ENCODE measurements at places on chromosomes 3 and 15.
A peak's percentile ranks its signal among the peaks of the same experiment; 100 is the strongest.

DNA sequence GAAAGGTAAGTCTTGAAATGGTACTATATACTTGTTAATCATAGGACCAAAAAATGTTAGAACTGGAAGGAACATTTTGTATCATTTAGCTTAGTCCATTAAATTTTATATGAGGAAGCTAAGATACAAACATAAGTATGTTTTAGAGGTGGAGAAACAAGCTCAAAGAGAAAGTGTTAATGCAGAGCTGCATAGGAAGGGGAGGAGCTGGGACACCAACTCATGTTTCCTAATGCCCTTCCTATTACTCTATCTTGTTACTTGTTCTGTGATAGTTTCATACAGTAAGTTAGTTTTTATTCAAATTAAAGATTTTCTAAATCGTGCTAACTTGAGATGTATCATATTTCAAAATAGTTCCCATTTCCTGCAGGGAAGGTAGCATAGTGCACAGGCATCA, 7.4 kb downstream of the SLC35A5 start:
- no peak for DNase-seq

- DNase-seq = no peak
Measured at GRCh38 chr3:52774901-52775864, 2.2 kb upstream of the ITIH1 start.

DNA sequence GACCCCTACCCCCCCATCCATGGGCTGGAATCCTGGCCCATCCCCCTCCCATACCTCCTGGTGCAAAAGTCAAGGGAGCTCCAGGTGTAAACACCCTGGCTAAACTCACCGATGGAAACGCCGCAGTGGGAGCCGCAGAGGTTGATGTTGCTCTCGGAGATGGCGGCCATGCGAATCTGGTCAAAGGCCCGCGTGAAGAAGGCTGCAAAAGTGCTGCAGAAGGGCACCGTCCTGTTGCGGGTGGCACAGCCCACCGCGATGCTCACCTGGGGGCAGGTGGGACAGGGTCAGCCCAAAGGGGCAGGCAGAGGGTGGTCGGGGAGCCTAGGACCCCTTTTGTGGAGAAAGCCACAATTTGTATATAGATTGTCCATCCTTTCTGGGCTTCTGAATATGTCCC, 26.7 kb downstream of the TKT start:
- no peak for DNase-seq

- DNase-seq = no peak
Measured at GRCh38 chr3:197522881-197523441, 32.8 kb downstream of the BDH1 start.

- DNase-seq = no peak
Measured at GRCh38 chr3:135757421-135757820, 208.1 kb upstream of the PPP2R3A start.

DNA sequence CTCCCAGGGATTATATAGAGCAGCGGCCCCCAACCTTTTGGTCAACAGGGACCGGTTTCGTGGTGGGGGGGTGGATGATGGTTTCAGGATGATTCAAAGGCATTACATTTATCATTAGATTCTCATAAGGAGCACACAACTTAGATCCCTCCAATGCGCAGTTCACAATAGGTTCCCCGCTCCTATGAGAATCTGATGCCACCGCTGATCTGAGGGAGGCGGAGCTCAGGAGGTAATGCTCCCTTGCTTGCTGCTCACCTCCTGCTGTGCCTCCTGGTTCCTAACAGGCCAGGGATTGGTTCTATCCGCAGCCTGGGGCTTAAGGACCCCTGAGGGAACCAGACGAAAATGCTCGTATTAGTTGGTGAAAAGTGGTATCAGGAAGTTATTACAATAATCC, 1.3 kb upstream of the HACD2 start:
- peak; percentile 73 for DNase-seq

DNA sequence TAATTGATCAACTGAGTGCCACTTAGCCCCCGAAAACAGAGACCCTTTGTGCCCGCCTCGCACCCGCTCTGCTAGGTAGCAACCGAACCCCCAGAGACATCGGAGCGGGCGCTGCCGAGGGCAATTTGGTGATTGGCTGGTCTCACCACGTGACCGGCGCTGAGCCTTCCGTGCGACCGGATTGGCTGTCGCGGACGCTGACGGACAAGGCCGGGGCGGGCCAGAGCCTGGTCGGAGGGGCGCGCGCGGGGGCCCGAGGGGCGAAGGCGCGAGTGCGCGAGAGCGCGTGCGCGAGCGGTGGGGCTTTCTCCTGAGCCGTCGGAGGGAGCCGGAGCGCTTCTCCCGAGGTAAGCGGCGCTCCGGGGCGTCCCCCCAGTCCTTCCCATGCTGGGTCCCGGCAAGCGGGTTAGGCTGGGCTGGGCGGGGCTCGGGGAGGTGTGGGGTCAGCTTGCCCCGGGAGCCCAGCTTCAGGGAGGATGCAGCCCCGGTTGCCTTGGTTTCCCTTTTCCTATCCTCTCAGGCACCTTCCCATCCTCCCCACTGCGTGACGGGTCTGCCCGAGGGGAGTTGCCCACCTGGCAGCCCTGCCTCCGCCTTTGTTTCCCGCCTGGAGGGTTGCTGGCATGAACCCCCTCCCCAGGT, at the start of gene TMEM108:
TMEM108 (plus strand) TSS at position 303 of the 642 bp plus-strand sequence.
- no peak for DNase-seq

DNA sequence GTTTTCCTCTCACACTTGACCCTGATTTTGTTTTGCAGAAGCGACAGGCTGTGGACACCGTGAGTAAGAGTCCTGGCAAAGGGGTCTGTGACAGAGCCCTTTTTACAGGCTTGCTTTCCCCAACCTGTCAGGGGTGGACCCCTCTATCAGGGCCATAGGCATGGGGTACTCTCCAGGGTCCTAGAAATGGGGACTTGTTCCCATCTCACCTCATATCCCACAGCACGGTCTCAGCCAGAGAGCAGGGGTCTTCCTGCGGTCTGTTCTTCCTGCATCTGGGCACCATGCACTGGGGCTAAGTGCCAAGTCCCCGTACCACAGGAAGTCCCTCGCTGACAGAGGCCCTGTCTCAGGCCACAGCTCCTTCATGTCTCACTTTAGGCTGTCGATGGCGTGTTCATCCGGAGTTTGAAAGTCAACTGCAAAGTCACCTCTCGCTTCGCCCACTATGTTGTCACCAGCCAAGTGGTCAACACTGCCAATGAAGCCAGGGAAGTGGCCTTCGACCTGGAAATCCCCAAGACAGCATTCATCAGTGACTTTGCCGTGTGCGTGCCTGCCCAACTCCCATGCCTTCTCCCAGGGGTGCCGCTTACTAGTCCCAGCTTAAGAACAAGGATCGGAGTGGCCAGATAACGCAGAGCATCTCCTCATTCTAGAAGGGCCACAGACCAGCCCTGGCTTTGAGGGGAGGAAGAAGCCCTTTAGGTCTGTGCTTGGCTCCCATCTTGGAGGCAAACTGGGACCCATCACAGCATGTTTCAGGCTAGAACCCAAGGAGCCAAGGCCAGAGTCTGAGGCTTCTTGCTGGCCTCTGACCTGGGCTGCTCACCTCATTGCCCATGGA, 783 bp downstream of the ITIH1 start:
- DNase-seq = no peak

DNA sequence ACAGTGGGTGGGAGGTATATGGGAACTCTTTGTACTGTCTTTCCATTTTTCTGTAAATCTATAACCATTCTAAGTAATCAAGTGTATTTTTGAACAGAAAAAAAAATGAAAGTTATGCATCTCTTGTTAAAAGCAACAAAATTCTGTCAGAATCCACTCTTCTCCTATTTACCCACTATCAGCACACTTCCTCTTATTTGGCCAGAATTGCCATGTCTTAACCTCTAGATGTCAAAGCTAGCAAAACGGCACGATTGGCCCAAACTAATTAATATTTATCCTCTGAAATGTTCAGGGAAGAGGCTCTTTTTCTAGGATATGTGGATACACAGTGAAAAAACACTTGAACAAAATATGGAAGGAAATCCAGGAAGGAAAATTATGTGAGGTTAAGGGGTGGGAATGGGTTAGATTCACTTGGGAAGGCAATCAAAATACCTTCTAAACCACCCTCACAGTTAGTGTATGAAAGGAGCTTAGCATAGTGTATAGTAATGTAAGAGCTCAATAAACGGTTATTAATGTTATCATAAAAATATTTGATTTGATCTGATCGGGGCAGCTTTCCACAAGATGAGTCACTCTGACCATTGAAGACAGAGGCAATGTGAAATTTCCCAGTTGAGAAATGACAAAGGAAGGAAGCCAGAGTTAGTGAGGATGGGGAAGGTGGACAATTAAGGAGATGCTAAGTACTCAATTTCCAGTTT, 20.1 kb upstream of the TGFBR2 start:
- DNase-seq = no peak

- DNase-seq = peak; percentile 63
Measured at GRCh38 chr15:90046911-90047392, 45.8 kb downstream of the ZNF710 start.

DNA sequence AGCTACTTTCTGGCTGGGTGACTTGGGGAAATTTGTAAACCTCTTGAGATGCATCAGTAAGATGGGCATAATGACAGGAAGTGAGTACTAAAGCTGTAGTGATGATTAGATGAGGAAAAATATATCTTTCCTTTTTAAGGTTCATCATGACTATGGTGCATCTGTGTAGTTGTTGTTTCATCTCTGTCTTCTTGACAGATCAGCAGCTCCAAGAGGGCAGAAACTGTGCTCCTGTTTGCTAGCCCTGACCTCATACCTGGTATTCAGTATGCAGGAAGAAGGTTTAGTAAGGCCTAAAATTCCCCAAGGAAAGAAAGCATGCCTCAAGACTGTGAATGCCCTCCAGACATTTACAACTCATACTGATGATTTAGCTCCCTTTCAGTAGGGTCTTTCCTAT, 82.5 kb upstream of the PSMD6 start:
- peak; percentile 10 for DNase-seq

DNA sequence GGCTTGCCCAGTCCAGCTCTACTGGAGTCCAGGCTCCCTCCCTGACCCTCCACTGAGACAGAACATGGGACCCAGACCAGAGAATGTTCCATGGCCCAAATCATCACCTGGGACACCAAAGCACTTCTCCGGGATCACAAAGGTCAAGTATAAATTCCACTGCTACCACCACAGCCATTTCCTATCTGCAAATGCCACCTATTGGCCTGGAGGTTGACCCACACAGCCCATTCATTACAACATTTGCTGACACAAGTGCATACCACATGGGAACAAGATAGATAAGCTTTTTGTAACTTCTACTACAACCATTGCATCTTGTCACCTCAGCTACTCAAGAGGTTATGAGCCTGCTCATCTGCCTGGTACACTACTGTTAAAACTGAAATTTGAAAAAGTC, 126.8 kb upstream of the NECTIN3 start:
- no peak for DNase-seq

DNA sequence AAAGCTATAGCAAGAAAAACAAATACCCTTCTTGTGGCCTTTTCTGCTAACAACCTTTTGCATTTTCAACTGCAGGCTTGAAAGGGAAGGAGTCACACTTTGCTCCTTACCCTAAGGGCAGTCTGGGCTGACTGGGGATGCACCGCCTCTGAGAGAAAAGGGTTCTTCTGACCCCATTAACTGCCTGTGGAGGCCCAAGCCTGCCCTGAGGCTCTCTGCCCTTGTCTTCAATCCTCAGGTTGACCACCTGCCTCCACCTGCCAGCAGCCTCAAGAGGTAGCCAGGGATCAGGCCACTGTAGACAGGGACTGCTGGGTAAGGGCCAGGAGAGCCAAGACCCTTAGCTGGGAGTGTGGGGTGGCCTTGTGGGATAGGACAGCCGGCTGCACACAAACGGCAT, 93.8 kb downstream of the SQOR start:
- no peak for DNase-seq

- DNase-seq = no peak
Measured at GRCh38 chr3:71554649-71555048, 28.9 kb downstream of the FOXP1 start.

DNA sequence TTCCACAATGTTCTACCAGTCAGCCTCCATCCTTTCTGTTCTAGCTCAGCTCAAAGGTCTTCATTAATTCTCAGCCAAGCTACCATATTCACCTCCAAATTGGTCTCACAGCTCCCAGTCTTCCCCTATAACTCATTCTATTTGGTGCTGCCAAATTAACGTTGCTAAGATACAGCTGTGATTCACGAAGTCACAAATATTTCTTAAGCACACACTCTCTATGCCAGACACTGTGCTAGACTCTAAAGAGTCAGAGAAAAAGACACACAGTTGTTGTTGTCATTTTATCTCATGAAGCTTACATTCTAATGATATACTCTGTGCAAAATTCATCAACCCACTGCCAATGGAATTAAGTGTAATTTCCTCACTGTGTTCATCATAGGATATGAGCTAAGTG, 102.8 kb downstream of the FRMD5 start:
- no peak for DNase-seq

- DNase-seq = peak; percentile 94
Measured at GRCh38 chr3:169764882-169765612, at the start of gene TERC. TSS of gene TERC (minus strand) at chr3:169765060.

DNA sequence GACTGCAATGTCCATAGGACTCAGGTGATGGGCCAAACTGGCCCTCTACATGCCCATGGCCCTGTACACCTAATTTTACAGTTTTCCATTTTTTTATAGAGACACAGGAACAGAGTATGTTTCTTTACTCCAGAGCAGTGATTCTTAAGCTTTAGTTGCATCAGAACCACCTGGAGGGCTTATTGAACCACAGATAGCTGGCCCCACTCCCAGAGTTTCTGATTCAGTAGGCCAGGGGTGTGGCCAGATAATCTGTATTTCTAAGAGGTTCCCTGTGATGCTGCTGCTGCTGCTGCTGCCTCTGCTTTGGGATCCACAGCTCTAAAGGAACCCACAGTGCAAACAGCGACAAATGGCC, 5.1 kb downstream of the RBP1 start:
- DNase-seq = peak; percentile 61

- DNase-seq = no peak
Measured at GRCh38 chr15:100116416-100117190, 225.2 kb downstream of the ADAMTS17 start.

- DNase-seq = no peak
Measured at GRCh38 chr15:70060993-70061305, 36.8 kb downstream of the TLE3 start.

DNA sequence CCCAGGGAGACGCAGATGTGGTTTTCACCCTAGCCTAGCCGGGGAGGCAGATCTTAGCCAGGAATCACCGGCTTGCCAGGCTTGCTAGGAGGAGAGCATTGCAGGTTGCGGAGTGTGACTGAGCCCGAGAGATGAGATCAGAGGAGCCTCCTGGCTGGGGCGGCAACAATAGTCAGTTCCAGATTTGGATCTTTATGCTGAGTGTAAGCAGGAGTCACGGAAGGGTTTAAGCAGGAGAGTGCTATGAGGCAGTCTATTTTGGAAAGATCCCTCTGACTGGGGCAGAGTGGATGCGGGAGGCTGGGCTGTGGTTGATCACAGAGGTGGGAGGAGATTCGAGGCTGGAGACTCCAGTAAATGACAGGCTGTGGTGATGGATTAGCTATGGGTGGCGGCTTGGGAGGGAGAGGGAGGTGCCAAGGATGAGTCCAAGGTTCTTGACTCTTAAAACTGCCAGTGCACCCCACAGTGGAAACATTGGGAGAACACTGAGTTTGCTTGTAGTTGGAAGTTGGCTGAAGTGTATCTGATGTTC, 10.4 kb upstream of the BAHD1 start:
- DNase-seq = no peak
